ENCODE measurements at places on chromosomes 2 and 18. TPM values are rescaled to one million over a fixed set of nuclear protein-coding genes. Genes with fewer than 3 reads are reported as not detected.
A peak's percentile ranks its signal among the peaks of the same experiment; 100 is the strongest.

GRCh38 chr2:190446750-190447516 is 38.8 kb downstream of the MFSD6 start:
- DNase-seq, result no peak

- no peak for DNase-seq
These were observed 49.6 kb downstream of the MYO3B start for GRCh38 chr2:170227507-170227947.

SRD5A2 gene
- polyA plus RNA-seq, result not detected

CXCR4 gene
- 6.6 TPM for polyA plus RNA-seq

- DNase-seq, result peak; percentile 84
These were observed 118.3 kb upstream of the CWC22 start for GRCh38 chr2:180125245-180125962.

DNA sequence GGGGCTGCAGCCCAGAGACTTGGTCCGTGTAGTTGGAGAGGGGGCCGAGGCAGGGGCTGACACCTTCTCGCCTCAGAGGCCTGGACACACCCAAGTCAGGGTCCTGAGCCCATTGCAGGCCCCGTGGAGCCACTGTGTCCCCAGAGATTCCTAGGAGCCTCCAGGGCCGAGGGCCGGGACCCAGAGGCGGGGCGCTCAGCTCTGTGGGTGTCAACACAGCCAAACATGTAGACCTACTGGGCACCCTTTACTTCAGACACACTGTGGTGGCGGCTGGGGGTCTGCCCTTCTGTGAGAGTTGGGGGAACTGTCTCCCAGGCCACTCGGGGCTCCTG is 459 bp upstream of the ESPNL start:
- peak; percentile 50 for DNase-seq

MAB21L4 gene
- 1.7 TPM for polyA plus RNA-seq

CAPG gene
- 150 TPM for polyA plus RNA-seq

ABCB11 gene
- polyA plus RNA-seq, result 0.60 TPM

ITPRIPL1 gene
- polyA plus RNA-seq, result 1.5 TPM

CLHC1 gene
- polyA plus RNA-seq, result 6.6 TPM

- DNase-seq, result no peak
These were observed 142.5 kb upstream of the L3MBTL4 start for GRCh38 chr18:6557057-6557769.

DNA sequence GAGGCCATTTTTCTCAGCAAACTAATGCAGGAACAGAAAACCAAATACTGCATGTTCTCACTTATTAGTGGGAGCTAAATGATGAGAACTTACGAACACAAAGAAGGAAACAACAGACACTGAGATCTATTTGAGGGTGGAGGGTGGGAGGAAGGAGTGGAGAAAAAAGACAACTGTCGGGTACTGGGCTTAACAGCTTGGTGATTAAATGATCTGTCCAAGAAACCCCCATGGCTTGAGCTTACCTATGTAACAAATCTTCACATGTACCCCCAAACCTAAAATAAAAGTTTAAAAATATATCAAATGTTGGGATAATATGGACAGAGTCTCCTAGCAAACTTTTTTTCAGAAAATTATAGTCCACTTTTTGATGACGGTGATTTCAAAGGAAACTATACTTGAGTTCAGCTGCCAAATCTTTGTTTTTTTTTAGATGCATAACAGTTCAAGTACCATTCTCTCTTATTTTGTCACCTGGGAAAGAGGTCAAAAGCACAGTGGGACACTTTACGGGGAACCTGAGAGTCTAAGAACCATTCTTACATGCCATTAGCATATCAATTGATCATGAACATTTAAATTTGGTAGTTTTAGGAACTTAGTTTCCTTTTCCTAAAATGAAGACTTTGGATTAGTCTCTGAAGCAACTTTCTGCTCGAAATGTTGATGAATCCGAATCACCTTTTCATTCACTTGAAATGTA is 835.0 kb downstream of the NRXN1 start:
- no peak for DNase-seq

- DNase-seq, result no peak
These were observed 219.7 kb upstream of the STK17B start for GRCh38 chr2:196391149-196391479.

GRCh38 chr2:152613235-152613634 is 104.0 kb downstream of the PRPF40A start:
- no peak for DNase-seq

- no peak for DNase-seq
These were observed 373.8 kb downstream of the TMEM182 start for GRCh38 chr2:103135679-103136078.

FEV gene
- not detected for polyA plus RNA-seq

DNA sequence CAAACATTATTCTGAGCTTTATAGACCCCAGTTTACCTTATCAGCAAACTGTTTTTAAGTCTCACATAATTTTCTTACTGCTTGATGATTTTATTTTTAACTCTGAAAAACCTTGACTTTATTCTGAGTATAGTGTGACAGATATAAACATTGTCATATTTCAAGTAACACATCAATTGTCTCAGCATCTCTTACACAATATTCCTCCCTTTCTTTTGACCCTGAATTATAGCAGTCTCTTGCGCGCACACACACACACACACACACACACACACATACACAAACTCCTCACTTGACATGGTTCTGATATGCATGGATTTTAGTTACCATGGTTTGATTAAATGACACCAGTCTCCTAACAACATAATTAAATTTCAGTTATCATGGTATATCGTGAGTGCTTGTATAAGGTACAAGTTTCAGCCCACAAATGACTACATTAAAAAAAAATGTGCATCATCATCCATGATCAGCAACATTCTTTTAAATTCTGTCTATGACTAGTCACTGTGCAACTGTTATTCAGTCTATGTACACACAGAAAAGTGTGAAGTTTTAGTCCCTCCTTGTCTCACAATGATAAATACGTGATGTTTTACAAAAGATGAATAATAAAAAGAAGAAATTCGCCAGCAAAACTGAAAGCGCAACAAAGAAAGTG is 39.5 kb upstream of the TACR1 start:
- no peak for DNase-seq

- no peak for DNase-seq
These were observed 58.3 kb downstream of the DOCK10 start for GRCh38 chr2:224983712-224984554.

- DNase-seq, result no peak
These were observed 111.3 kb upstream of the CREB1 start for GRCh38 chr2:207418419-207418818.

DNA sequence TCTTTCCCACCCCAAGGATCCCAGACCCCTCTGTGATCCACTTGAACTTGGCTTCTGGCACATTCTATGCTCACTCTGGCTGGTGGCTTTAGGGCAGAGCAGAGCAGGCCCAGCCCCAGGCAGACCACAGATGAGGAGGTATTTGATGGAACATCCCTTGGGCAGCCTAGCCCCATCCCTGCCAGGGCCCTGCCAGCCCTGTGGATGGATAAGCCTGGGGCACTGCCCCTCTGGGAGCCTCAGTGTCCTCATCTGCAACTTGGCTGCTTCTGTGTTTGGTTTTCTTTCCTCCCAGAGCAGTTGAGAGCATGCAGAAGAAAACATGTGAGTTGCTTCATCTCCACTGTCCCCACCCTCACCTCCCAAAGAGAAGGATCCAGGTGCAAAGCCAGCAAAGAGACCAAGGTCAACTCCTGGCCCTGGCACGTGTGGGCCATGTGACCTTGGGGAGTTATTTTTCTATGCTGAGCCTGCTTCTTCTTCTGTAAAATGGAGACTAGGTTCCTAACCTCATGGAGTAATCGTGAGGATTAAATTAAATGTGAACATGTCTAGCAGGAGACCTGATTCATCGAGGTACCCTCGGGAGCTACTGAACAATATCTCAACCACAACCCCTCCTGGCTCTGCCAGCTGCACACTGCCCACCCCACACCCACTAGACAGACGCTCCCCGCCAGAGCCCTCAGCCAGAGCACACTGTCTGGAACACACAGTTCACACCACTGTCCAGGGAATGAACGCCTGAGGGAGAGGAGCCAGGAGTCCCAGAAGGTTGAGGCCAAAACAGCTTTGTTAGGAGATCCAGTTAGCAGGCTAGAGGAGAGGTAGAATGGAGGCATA is 14.6 kb upstream of the TNS1 start:
- DNase-seq, result no peak

DNA sequence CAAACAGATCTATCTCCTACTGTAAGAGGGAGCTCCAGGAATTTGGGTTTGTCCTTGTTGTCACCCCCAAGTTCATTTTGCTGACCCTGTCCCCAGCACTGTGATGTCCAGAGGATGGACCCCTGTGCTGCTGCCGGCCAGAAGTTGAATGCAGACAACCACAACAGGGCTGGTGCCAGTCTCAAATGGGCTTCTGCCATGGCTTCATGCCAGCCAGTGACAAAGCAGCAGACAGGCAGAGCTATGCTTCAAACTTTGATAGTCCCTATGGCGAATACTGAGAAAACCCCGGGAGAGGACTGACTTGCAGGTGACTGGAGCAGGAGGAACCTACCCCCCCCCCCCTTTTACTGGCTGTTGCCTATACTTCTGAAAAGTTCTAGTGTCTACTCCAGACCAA is 3.2 kb downstream of the SMAD7 start:
- no peak for DNase-seq

CYTIP gene
- 36.4 TPM for polyA plus RNA-seq

CHST10 gene
- 0.60 TPM for polyA plus RNA-seq

CNNM3 gene
- polyA plus RNA-seq, result 1.2 TPM

- no peak for DNase-seq
These were observed 17.1 kb upstream of the FABP1 start for GRCh38 chr2:88144914-88145497.

DNA sequence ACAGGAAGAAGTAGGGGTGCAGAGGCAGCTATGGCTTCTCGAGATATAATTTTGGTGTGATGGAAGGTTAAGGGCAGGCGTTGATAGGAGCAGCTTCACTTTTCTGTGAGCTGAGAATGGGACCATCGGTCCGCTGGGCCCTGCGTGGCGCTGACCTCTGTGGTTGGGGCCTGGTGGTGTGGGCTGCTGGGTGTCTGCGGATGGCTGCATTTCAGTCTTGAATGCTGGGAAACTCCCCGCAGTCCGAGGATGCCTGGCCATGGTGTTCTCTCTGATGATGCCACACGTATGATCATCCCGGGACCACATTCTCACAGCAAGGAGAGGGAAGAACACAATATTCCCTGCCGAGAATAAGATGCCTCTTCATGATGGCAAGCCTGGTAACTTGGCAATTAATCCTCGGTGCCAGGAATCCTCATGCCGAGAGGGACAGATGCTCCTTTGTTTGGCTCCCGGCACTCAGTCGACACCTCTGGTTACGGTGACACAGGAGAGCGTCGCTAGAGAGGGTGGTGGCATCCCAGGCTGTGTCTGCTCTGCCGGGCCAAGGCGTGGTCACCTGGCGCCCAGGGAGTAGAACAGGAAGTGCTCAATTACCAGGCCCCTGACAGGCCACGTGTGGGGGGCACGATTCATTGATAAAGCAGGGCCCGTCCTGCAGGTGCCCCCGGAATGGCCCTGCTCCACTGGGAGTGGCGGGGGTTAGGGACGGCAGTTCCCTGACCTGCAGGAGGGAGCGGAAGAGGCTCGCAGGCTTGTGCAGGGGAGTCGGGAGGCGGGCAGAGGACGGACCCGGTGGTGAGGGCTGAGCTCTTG is 119.4 kb upstream of the CTDP1 start:
- DNase-seq, result peak; percentile 43

MYOM1 gene
- polyA plus RNA-seq, result 5.4 TPM

DNA sequence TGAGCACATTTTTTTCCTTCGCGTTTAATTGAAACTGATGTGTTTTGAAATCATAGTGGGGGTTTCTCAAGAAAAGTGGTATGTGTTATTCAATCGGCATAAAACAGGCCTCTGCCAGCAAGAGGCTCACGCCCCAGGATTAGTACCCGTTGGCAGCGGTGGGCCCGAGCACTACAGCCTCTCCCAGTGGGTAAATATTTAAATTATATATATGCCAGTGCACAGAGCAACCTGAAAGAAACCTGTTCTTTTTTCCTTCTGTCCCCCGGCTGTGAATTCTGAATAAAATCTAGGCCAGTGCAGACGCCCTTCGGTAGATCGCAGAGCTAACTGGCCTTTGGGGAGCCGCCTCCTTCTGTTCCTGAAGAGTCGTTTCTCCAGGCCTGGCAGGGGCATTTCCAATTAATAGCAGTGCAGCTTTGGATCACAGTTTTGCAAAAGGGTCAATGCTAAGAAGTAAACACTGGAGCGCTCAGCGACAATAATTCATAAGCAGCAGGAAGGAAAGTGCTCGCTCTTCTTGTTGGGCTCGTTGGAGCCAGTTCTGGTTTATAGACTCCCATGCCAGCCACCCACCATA is 202.8 kb upstream of the SALL3 start:
- no peak for DNase-seq
